ENCODE measurements at places on chromosomes 11 and 22.

- no peak for DNase-seq
Observed at GRCh38 chr11:39570526-39570925, 1888.9 kb downstream of the LRRC4C start.

- no peak for DNase-seq
Observed at GRCh38 chr11:117295438-117296137, 4.4 kb downstream of the BACE1-AS start.

GRCh38 chr22:48398181-48398905 lies 1429.3 kb downstream of the BRD1 start:
- no peak for DNase-seq

DNA sequence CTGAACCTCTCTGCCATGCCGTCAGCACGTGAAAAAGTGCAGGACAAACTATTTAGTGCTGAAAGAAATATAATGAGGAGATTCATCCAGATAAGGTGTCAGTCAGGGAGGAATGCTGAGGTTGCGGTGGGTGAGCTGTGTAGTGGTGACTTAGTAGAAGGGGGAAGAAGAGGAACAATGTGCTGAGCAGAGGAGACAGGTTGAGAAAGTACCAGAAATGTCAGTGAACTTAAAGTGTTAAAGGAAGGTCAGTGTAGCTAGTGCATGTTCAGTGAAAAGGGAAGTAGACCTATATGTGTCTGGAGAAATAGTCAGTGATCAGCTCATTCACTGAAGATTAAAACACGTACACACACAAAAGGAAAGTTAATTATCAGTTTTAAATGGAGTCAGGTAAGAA lies 237.6 kb upstream of the CCDC179 start:
- DNase-seq: no peak

GRCh38 chr11:133943950-133944698 lies 12.6 kb downstream of the IGSF9B start:
- DNase-seq: no peak

DNA sequence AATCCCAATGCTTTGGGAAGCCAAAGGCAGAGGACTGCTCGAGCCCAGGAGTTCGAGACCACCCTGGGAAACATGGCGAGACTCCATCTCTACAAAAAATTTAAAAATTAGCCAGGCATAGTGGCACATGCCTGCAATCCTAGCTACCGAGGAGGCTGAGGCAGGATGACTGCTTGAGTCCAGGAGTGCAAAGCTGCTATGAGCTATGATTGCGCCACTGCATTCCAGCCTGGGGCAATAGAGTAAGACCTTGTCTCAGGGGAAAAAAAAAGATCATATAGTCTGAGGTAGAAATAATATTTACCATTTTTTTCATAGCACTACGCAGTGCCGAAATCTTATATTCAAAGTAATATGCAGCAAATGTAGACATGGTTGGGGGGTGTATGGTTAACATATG lies 47.8 kb downstream of the MRTFA start:
- no peak for DNase-seq
